Stimulated activated CD4-positive, alpha-beta T cell treated with anti-CD3 and anti-CD28 coated beads, TNF-alpha, amount 100 ng/mL, for 4 hours (primary cell): ENCODE measurements at places on chromosomes 12 and 14.

DNA sequence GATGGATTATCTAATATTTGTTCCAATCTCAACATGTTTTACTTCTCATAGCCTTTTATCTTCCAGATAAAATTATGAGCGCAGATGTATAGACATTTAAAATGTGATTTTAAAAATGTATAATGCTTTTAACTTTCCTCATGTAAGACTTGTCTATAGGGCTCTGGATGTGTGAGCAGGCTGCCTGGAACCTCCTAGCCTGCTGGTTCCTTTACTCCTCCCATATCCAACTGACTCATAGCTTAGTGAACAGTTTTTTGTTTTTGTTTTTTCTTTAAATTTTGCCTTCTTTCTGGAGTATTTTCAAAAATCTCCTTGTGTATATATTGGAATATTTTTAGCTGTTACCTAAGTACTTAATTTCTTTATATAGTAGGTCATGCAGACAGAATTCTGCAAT lies 115.4 kb downstream of the PDE3A start:
- no peak for DNase-seq

- no peak for DNase-seq
These were observed 24.6 kb upstream of the SERPINA1 start for GRCh38 chr14:94412671-94413638.

GRCh38 chr12:45907955-45908354 lies 82.4 kb downstream of the SCAF11 start:
- no peak for DNase-seq

- DNase-seq = no peak
These were observed 173.8 kb upstream of the RASSF8 start for GRCh38 chr12:25784669-25785068.

- no peak for DNase-seq
These were observed 23.0 kb upstream of the SERPINA4 start for GRCh38 chr14:94538070-94538740.

GRCh38 chr12:16515666-16516065 lies 90.3 kb downstream of the LMO3 start:
- no peak for DNase-seq

DNA sequence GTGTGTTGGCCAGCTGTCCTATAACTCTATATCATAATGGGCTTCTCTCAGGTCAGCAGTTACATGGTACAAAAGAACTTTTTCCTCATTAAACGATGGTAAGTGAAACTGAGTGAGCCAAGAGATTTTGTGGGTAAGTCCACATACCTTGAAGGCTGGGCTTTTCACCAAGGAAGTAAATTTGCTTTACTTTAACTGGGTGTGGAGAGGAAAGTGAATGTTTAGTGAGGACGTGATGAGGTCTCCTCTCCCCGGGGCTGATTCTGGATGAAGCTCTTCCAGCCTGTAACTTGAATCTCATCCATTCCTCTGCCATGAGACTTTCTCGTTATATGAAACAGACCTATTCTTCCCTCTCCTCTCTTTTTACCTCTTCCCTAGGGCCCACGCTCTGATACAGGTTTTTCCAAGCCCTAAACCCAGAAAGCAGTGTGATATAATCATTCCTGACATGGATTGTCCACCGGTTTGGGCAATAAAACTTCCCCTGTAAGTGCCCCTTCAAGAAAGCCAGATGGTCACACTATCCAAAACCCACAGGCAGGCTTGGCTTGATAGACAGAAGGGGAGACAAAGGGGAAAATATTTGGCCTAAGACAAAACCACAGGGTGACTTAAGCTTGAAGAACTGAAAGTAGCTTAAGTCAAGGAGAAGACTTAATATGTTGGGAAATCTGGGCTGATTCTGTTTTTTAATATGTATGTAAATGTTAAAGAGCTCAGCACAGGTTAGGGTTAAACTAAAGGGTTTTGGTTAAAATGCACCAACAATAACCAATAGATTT lies 50.3 kb downstream of the CIT start:
- DNase-seq = no peak

GRCh38 chr12:100346660-100347059 lies 10.2 kb upstream of the SLC17A8 start:
- DNase-seq = no peak

DNA sequence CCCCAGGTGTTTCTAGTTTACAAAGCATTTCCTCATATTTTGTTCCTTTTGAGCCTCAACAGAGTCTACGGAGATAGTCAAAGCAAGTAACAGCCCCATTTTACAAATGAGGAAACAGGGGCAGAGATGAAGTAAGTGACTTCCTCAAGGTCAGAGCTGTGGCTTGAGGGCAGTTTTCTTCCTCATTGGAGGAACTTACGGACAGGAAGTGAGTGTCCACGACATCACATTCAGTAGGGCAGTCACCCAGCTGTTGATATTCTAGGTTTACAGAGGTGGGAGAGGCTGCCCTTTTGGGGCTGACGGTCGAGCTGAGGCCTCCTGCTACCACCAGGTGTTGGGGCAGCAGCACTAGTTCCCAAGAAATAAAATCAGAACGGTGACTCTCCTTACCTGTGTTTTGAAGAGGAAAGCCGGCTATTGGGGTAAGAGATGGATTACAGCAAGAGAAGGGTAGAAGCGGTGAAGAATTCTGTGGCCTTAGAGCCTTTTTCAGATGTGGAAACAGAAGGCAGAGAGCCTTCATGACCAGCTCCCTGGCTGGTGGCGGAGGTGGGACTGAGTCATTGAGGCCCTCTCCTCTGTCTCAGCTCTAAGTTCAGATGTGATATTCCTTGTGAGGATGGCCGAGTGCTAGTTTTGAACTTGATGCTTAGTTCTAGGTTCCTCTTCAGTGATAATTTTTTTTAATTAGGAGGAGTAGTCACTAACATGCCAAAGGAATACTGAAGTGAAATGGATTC lies 41.7 kb downstream of the SUSD6 start:
- DNase-seq = no peak

DNA sequence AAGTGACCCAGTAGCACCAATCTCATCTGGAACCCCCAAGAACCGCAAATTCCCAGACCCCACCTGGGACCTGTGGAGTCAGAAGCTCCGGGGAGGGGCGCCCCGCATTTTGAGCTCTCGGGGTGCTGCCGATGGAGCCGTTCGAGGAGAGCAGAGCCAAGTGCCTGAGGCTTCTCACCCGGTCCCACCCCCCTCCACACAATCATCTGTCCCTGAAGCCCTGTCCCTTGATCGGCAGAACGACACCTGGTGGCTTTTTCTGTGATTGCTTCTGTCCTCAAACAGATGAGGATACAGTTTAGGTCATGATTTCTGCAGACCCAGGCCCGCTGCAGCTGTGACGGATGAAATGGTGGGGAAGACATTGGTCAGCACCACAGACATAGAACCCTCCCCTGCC lies 74.7 kb downstream of the NOC4L start:
- DNase-seq = peak; percentile 33

- no peak for DNase-seq
These were observed at the start of gene TDRD9 for GRCh38 chr14:103928011-103928890. TSS of gene TDRD9 (plus strand) at chr14:103928456. CDS start at chr14:103928510, 54 bp downstream.
